ENCODE measurements at places on chromosomes 6 and 20. TPM values are rescaled to one million over a fixed set of nuclear protein-coding genes. Genes with fewer than 3 reads are reported as not detected.

Gene MACROD2
- not detected for total RNA-seq

Gene CAGE1
- total RNA-seq = 0.12 TPM

Gene LIN28B
- not detected for total RNA-seq

DNA sequence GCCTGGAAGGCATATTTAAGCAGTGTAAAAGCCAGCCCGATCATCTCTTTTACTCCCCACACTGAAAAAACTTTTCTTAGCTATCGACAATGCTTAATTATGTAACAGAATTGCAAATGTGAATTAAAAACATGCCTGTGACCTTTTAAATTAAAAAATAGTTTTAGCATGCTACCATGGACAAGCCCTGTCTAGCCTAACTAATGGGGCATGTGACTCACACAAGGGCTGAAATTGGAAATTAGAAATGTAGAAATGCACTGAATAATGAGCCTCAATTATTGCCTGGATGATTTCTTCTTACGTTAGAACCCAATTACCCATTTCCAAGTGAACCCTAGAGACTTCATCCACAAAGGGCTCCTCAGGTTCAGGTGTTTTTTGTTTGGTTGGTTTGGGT lies 82.7 kb downstream of the SIM1 start:
- DNase-seq = no peak

DNA sequence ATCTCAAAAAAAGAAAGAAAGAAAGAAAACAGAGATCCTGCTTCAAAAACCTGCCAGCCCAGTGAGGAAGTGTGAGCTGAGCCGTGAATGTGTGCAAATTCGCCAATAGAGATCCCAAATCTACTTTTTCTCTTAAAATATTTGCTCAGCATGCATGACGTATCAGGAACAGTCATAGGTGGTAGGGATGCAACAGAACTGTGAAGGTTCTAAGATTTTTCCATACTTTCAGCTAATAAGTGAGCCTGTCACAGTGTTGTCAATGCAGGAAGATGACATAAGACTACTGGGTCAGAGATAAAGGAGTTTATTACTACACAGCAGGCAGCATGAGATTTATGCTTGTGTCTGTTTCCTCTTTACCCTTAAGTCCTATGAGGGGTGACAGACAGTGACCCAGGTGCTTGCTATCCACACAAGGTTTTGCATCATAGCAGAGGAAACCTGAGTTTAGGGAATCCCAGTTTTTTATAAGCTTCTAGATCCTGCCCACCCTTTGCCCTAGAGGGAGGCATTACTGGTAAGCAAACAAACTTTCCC lies 273.4 kb downstream of the BMP7 start:
- DNase-seq = no peak

GRCh38 chr20:38633577-38634093 lies 32.0 kb downstream of the ARHGAP40 start:
- peak; percentile 67 for DNase-seq

Gene MUCL3
- total RNA-seq = not detected

Measured in activated CD4-positive, alpha-beta T cell treated with anti-CD3 and anti-CD28 coated beads, Interleukin-2, amount 10 ng/mL, durations not matched to agents 7 days and 5 days (primary cell).